T follicular helper cell (primary cell): ENCODE measurements at places on chromosomes 3 and 15.

DNA sequence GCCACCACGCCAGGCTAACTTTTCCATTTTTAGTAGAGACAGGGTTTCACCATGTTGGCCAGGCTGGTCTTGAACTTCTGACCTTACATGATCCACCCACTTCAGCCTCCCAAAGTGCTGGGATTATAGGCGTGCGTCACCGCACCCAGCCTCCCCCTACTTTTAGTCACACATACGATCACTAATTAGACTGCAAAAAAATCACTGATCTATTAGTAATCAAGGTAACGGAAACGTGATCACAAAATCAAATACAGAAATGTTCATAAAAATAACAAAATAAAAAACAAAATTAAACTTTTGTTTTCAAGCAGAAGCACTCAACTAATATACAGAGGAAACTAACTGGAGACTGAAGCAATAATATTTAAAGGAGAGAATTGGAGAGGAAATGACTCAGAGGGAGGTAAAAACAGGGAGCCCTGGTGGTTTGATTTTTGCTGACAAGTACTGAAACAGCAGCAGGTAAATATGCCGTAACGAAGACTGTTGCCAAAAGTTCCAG lies 4.6 kb downstream of the WDR53 start:
- DNase-seq, result peak; percentile 14

DNA sequence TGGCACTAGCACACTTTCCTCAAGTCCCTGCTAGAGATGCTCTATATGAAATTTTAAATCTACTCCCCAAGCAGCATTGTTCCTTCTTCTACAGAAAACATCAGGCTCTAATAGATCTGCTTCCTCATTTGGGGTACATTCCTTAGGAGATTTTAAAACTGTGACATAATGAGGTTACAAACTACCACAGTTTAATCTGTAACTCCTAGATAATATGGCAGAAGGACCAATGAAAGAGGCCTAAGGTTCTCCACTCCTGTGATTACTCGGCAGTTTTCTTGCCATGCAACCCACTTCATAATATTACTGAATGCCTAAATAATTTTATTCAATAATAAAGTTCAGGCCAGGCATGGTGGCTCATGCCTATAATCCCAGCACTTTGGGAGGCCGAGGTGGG lies 16.1 kb downstream of the ZNF106 start:
- DNase-seq, result no peak

- no peak for DNase-seq
Observed at GRCh38 chr15:58677426-58677825, 72.1 kb downstream of the ADAM10 start.

GRCh38 chr3:52441772-52442332 lies 3.1 kb downstream of the SEMA3G start:
- no peak for DNase-seq

DNA sequence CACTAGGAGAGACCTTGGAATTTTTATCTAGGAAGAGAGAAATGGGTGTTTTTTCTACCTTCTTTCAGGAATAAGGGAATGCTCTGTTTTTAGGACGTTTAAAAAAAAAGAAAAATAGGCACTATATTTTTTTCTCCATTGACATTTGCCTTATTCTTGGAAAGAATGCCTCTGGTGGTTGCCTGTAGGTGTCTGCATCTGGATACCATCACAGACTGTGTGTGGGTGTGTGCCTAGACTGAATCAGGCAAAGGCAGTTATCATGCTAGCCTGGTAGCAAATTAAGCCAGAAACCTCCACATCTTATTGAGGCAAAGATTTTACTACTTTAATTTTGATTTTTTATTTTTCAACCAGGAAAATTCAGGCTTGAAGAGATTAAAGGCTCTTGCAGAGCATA lies 513.6 kb upstream of the KCNMB2 start:
- no peak for DNase-seq

GRCh38 chr3:61422945-61423673 lies 138.3 kb upstream of the PTPRG start:
- no peak for DNase-seq

DNA sequence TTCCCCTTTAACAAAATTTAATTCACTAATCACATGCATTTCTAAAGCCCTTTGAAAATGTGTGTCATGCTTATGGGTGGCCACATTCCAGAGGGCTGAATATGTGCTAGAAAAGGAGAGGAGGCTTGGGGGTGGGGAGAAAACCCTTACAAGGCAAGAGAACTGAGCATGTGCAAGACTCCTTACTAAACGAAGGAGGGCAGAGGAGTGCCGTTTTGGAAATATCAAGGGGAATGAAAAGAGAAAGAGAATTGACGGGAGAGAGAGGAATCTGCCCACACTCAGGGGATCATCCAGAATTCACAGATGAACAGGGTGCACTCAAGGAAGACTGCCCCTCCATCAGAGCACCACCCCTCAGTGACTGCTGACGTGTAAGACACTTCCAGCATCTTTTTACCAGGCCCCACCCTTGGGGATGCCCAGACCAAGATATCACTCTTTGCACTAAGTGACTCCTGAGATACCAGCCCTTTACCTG lies 37.9 kb upstream of the TSC22D2 start:
- no peak for DNase-seq

- DNase-seq, result no peak
Observed at GRCh38 chr3:166444756-166445155, 607.5 kb upstream of the BCHE start.

DNA sequence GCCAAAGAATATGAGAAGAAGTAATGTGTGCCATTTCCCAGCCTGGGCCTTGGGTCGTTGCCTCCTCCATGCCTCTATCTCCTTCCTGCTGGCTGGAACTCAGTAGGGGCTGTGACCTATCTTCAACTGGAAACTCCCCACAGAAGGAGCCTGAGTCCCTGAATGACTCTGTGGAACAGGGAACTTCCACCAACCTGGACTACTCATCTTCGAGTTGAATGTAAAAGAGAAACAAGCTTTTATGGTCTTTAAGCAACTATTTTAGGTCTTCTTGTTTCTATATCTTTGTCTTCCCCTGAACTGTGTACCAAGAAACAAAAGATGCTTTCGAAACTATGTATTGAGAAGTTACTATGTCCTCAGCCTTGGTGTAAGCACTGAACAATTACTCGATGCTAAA lies 355.3 kb upstream of the NR2F2 start:
- DNase-seq, result no peak
